ENCODE measurements at places on chromosomes 16 and 17.

DNA sequence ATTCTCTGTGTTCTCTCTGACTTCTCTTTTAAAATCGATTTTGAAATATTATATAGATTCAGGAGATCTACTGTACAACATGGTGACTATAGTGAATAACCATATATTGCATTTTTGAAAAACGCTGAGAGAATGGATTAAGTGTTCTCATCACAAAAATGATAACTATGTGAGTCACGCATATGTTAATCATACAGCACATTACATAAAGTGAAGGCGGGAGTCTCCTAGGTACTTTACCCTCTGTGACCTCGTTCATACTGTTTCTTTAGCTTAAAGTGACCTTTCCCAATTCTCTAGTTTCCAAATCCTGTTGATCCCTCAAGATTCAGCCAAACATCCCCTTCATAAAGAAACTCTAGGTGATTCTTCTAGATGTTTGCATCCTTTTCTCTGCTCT is 3.1 kb upstream of the KRTAP3-2 start:
- DNase-seq: no peak

DNA sequence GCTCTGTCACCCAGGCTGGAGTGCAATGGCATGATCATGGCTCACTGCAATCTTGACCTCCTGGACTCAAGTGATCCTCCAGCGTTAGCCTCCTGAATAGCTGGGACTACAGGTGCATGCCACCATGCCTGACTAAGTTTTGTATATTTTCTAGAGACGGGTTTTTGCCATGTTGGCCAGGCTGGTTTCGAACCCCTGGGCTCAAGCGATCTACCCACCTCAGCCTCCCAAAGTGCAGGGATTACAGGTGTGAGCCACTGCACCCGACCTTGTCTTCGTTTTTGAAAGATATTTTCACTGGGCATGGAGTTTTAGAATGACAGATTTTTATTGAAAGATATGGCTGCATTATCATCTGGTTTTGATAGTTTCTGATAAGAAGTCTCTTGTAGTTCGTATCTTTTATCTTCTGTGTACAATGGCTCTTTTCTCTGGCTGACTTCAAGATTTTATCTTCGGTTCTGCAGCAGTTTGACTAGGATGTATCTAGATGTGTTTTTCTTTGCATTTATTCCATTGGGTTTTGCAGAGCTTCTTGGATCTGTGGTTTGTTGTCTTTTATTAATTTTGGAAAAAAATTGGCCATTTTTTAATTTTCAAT is 14.6 kb downstream of the ADGRG5 start:
- no peak for DNase-seq

GRCh38 chr17:48609759-48610281 is 997 bp downstream of the HOXB7 start:
- no peak for DNase-seq

DNA sequence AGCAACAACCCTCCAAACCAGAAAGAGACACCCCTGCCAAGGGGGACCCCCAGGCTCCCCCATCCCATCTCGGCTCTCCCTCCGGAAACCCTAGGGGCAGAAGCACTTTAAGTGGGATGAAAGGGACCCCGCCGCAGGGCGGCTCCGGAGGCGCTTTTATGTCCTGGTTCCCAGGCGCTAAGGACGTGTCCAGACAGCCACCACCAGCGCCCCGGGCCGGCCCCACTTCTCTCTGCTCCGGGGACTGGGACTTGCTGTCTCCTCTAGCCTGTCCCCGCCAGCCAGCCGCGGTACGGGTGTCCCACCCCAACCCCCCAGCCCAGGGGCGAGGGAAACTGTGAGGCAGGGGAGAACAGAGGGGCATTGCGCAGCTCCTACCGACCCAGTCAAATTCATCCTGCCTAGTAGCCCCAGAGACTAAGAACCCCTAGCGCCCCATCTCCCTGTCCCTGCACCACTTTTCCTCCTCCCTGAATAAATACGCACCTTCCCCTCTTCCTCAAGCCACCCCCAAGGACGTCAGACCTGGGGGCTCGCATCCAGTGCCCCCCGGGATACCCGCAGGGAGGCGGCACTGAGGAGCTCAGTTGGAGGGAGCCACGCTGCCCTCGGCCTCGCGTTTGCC is 4.1 kb downstream of the SP6 start:
- peak; percentile 50 for DNase-seq

DNA sequence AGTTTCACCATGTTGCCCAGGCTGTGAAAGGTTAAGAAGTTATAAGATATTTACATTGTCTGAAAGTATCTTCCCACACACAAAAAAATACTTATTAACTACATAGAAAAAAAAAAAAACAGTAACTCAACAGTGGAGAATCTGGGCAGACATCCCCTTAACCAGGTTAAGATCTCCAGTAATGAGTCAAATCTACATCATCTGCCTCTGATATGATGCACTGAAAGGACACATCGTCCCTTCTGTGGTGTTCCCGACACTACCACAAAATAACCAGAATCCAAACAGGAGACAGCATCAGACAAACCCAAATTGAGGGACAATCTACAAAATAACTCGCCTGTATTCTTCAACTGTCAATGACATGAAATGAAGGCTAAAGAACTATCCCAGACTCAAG is 40.0 kb downstream of the CMTM4 start:
- DNase-seq: no peak

DNA sequence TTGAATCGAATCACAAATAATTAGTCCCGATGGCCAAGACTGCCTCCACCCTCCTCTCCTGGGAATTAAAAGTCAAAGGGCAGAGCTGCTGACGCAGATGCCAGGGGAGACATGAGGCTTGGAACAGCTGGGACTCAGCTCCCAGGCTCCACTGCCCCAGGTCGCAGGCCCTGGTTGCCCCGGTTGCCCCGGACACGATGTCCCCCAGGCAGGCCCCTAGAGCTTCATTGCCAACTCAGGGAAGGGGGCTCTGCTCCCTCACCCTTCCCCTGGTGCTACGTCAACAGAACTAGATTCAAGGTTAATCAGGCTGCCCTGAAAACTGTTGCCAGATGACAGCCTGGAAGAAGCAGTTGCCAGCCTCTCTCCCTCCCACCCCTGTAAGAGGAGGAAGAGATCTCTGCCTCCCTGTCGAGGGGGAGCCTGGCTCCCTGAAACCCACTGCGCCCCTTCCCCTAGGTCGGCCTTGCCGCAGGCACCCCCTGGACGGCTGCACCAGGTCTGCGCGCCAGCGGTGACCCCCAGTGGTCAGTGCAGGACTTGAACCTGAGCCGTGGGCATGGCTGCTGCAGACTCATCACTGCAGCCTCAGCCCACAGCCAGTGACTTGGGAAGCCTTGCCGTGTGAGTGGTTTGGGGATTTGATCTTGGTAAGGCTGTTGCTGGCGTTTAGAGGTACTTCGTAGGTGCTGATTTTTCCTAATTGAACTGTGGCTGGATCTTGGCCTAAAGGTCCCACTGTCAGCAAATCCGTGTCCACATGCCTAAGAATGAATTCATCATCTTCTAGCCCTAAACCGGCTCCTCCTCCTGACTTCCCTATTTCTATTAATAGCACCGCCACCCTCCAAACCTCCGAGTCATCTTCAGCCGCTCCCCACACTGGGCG is 84.1 kb upstream of the TOB1 start:
- DNase-seq: peak; percentile 82

GRCh38 chr16:853981-854807 is 53.7 kb upstream of the GNG13 start:
- no peak for DNase-seq

DNA sequence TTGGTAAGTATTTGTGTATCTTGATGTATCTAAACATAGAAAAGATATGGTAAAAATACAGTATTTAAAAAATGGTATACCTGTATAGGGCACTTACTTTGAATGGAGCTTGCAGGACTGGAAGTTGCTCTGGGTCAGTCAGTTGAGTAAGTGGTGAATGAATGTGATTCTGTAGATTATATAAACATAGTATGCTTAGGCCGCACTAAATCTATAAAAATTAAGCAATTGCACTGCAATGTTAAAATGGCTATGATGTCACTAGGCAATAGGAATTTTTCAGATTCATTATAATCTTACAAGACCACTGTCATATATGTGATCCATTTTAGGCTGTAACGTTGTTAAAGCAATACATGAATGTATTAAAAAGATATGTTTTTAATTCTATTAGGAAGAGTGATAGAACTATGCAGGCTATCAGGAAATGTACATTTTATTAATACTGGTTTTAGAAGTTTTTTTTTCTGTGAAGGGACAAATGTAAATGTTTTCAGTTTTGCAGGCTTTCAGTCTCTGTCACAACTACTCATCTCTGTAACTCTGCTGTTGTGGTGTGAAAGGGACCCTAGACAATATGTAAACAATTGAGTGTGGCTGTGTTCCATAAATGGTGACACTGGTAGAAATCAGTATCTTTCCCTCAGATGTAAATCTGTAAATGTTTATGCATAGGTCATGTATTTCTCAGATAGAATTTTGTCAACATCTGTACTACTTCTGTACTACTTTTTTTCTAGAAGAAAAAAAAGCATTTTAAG is 10.5 kb downstream of the CBFB start:
- DNase-seq: no peak

GRCh38 chr17:64441772-64442540 is 7.0 kb upstream of the MILR1 start:
- DNase-seq: no peak

GRCh38 chr16:887846-888245 is 82.9 kb downstream of the LMF1 start:
- no peak for DNase-seq

GRCh38 chr17:34366529-34367107 is 3.6 kb upstream of the CCL1 start:
- no peak for DNase-seq

GRCh38 chr16:29028457-29029167 is 43.8 kb downstream of the LAT start:
- no peak for DNase-seq

- DNase-seq: no peak
Observed at GRCh38 chr17:32150358-32150757, 8.1 kb downstream of the RHOT1 start.

GRCh38 chr17:32944248-32945020 is 16.5 kb downstream of the TMEM98 start:
- no peak for DNase-seq

GRCh38 chr16:85088570-85089199 is 23.6 kb downstream of the CIBAR2 start:
- no peak for DNase-seq

DNA sequence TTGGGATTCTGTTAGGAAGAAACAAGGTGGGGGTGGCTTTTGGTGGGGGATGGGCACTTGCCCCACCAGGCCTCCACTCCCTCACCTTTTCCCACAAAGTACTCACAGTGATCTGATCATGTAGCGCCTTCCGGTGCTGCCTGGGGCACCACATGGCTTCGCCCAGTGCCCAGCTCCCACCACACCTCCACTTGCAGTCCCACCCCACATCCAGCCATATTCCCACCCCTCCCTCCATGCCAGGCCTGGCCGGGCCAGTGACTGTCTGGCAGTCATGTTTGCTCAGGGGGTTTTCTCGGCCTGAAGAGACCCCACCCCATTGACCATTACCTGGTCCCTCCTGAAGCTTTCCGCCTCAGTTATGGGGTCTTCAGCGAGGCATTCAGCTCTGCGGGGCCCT is 201.5 kb downstream of the SPECC1 start:
- DNase-seq: no peak

DNA sequence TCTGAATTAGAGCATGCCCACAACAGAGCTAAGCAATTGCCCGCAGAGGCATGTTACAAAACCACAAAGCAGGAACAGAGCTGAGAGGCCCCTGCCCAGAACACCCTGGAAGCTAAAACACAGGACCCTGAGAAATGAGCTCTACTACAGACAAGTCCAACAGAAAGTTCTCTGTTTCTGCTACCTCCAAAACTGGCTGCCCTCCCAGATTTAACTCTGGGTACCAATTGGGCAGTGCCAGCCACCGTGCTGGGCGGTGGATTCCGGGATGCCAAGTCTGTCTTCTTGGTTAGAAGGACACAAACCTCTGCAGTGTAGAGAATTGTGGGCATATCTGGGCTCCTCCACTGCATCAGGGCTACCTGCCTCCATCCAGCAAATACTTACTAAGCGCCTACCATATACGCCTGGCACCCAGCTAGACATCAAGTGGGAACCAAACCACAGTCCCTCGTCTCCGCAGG is 1.0 kb downstream of the CMTM4 start:
- no peak for DNase-seq

DNA sequence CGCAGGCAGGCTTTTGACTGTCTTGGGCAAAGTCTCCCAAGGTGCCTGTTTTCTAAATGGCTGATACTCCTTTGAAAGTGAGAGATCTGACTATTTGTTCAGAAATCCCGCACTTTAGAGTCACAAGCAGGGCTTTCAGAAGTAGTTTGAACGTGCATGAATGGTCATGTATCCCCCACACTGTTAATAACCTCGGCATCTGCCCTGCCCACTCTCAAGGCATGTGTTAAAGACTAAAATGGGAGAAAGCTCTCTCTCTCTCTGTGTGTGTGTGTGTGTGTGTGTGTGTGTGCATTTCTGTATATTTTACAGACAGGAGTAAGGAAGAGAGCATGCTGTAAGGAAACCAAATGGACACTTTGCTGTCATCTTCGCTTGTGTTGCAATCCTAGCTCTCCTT is 163.7 kb downstream of the MAF start:
- DNase-seq: no peak

GRCh38 chr17:31687505-31688126 is 171.4 kb downstream of the COPRS start:
- DNase-seq: no peak

GRCh38 chr16:84218176-84218823 is 21.5 kb downstream of the KCNG4 start:
- no peak for DNase-seq

- no peak for DNase-seq
Observed at GRCh38 chr16:82672676-82673075, 45.9 kb downstream of the CDH13 start.

DNA sequence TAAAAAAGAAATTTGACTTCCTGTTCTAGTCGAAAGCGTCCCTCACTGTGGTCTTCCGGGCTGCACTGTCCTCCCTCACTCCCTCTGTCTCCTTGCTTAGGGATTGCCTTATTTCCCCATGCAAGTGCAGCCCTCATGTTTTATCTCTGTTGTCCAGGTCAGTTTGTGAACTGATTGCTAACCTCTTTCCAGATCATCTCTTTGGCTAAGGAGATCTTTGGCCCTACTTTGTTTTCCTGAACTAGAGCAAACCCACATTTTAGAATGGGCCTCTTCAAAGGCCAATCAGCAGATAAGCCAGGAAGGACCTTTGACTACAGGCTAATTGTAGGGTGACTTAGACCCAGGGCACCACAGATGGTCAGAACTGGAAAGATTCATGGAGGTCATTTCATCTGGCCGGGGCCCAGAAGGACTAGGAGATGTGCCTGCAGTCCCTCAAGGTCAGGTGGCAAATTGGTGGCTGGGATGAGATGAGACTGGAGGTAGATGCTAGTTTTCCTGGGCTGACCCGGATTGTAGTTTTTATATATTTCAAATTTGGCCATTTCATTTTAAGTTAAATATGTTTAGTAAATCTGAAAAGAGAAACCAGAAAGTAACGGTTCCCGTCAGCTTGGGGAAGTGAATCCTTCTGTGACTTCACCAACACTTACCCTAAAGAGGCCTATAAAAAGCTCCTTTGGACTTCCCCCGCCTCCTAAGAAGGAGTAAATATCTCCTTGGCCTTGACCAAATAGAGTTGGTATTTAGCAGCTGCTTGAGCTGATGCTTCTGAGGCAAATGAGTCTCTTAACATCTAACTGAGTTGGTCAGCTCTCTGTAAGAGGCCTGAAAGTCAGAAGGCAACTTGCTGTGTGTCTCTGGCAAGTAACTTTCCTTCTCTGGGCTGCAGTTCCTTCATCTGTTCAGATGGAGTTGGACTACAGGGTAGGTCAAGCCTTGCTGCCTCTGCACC is 6.2 kb upstream of the SLC25A19 start:
- DNase-seq: no peak

Measured in DMS53 (cell line).